ENCODE measurements at places on chromosomes 13 and 19.

DNA sequence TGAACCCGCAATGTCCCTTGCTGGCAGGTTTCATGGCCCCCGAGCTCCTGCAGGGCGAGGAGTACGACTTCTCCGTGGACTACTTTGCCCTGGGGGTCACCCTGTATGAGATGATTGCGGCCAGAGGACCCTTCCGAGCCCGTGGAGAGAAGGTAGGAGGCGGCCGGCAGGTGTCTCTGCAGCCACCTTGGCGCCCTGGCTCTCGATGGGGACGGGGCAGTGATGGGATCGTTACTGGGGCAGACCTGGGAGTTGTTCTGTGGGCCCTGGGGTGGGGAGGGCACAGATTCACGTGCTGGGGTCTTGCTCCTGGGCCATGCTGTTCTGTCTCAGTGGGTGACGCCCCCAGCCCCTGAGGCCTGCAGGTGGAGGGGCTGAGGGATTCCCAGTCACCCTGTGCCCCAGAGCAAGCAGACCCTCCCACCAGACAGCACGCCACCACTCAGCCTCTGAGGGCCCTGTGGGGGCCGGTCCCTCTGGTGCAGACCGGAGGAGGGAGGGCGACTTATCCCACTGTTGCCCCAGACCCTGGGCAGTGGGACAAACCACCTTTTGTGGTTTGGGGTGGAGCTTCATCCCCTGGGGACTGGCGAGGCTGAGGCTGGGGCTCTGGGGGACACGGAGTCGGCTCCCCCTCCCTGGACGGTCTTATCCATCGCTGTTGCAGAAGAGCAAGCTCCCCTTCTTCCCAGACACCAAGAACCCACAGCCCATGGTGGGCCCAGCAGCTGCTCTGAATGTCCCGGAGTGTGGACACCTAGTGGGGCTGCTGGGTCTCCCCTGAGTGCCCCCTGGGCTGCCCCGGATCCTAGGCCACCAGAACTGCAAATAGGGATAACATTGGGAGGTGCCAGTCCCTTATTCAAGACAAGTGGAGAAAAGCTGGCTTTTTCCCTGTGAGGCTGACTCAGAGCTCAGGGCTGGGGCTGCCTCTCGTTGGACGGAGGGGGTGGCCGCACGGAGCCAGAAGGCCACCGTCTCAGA lies 27.5 kb upstream of the TMEM255B start:
- DNase-seq: no peak

GRCh38 chr19:52520013-52520412 lies 7.5 kb upstream of the ZNF808 start:
- no peak for DNase-seq

GRCh38 chr13:40024204-40024966 lies 368.9 kb downstream of the COG6 start:
- DNase-seq: no peak

DNA sequence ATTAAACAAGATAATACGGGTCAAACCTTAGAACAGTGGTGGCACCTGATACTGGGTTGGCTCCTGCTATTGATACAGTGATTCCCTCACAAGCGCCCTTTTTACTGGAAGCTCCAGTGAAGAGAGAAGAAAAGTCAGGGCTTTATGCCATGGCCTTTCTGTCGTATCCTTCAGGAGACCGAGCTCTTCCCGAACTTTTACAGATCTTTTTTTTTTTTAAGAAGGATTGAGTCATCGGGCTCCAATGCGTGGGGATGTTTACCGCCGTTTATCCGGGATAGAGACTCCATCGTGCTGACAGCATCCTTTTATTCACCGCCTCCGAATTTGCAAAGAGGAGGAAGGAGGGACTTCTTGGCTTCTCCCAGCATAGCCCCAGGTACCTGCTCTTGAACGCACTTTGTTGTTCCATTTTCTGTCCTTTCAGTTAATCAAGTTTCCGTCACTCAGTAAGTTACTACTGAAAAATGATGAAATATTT lies 574 bp downstream of the ZNF227 start:
- peak; percentile 13 for DNase-seq

- no peak for DNase-seq
Observed at GRCh38 chr19:31979949-31980670, 365.3 kb upstream of the ZNF507 start.

GRCh38 chr19:53101518-53101917 lies 1.7 kb downstream of the ZNF160 start:
- DNase-seq: no peak

DNA sequence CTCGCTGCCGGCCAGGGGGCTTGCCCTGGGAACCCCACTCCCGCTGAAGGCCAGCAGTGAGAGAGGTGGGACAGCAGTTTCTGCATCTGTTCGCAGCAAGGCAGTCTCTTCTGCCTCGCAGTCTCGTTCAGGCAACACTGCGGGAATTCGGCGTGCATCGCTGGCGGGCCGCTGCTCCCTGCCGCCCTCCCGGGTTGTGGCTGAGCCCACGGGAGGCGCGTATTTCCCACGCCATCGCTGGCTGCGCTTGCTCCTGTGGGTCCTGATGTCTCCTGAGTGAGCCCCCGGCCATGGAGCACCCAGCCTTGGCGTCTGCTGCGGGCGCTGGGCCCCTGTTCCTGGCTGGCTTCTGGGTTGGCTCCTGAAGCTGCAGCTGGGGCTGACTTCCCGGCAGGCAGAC lies 227.9 kb downstream of the TEX29 start:
- DNase-seq: no peak

All from AG10803 (cell line).